ENCODE measurements at places on chromosomes 4 and X.
A peak's percentile ranks its signal among the peaks of the same experiment; 100 is the strongest.

DNA sequence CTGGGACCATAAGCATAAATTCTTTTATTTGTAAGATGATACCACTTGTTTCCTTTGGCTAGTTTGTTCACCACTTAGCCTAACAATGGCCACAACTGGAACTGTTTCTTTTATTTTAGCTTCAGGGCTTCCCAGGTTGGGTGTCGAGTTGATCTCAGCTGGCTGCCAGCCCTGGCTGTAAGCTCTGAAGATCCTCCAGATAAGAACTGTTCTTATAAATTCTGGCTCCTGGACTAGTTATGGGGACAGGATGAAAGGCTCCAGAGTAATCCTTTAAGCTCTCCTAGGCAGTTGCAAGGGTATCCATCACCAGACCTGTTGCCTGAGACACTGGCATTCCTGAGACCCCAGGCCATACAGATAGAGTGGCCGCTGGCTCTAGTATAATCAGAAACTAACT, 129.4 kb upstream of the ACSL4 start:
- no peak for DNase-seq

GRCh38 chr4:181524499-181524898, 718.7 kb upstream of the TENM3 start:
- no peak for DNase-seq

DNA sequence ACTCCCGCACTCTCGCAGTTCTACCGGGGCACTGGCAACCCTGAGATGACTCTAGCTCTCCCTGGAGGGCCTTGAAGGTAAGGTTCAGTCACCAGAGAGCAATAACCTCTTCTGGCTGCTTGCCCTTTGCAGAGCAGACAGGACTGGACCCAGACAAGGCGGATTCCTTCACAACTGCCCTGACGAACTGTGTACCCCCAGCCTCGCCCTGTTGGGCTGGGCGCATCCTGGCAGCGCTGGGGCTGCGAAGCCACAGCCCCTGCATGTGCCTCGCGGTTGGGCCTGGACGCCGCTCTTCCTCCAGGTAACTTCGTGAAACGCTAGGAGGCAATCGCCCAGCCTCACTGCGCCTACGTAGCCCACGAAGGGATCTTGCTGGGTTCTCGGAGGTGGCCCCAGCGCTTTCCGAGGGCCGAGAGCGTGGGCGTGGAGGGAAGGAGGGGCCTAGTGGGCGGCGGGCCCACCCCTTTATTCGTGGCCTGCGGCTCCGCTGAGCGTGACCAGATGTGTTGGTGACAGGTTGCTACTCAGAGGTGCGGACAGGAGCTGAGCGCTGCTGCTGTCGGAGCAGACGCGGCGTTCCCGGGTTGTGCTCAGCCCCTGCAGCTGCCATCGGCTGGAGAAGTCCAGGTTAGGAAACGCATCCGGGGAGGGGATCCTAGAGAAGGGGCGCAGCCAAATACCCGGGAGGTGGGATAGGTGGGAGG, 1.9 kb upstream of the MAMLD1 start:
- DNase-seq: no peak

- DNase-seq: no peak
Observed at GRCh38 chr4:139824882-139825522, 159.4 kb downstream of the MGST2 start.

DNA sequence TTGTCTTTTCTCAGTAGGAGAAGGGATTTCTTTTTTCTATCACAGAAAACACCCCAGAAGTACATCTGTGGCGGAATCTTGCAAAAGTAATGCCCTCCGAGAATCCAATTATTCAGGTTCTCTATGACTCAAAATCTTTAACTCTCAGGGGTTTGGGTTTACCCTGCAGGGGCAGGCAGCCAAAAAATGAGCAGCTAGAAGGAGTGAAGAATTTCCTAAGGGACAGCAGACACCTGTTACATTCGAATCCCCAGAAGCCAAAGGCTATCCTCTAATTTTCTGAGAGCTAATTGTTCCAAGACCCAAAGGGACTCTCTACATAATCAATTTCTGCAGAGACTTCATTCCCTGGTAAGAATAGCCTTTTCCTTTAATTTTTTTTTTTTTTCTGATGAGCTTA, 27.5 kb upstream of the CBR4 start:
- DNase-seq: no peak

DNA sequence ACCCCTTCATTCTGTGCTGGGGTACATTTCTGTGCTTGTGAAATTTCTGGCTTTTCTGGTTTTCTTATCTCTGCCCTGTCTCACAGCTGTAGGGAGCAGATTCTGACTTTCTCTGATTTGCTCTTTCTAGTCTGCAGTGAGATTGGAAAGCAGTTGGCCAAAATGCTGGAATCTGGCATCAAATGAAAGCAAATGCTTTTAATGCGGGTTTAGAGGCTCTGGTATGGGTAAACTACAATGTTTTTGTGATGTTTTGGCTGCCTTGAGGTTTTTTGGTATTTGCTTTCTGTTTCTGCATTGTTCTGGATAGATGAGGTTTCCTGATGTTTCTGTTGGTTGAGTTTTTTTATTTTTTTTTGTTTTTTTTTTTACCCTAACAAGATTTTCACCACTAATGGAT, 23.8 kb downstream of the SMIM20 start:
- no peak for DNase-seq

DNA sequence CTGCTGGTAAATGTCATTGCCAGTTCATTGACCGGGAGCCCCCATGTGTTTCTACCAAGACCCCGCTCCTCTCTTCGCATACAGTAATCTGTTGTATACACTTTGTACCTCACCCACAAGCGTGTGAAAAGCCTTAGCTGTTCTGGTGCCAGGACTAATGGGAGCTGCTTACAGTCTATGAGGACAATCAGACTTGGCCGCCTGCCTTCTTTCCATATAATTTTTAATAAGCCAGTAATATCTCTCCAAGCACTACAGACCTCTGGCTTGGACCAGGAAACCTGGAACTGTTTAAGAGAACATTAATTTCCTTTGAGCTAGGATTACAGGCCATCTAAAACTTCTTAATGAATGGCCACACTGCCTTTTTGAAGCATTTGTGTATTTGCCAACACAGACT, 149.7 kb upstream of the MSX1 start:
- DNase-seq: no peak

DNA sequence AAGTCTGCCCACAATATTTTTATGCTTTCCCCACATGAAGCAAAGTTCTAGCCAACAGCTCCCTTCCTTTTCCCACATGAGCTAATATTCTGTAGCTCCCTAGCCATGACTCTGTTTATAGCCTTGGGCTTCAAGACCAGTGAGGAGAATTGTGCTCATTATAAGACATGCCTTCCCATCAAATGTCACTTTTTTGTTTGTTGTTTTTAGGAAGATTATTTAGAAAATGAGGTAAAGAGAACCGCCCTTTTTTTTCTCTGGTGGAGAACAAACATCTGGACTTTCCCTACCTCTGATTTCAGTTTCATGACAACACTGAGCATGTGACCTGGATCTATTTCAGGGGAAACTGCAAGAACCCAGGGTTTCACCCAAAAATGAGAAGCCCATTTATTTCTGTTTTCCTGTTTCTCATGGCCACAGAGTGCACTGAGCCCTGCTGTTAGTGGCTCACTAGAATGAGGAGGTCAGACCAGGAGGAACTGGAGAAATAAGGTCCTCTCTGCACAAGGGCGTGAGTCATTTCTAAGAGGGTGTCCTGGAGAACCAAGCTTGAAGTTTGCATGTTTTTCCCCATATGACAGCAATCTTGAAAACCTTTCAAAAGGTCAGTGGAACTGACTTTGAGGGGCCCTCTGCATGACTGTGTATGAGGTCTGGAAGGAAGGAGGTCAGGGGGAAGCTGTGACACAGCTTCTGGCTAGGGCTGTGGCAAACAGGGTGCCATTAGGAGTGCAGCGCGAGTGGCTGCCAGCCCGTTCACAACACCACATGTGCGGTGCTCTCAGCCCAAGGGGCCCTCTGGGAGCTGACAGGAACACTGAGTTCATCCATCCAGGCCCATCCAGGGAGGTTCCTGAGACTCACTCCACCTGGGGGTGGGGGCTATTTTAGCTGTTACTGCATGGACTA, 55.2 kb downstream of the CHST7 start:
- DNase-seq: peak; percentile 65

DNA sequence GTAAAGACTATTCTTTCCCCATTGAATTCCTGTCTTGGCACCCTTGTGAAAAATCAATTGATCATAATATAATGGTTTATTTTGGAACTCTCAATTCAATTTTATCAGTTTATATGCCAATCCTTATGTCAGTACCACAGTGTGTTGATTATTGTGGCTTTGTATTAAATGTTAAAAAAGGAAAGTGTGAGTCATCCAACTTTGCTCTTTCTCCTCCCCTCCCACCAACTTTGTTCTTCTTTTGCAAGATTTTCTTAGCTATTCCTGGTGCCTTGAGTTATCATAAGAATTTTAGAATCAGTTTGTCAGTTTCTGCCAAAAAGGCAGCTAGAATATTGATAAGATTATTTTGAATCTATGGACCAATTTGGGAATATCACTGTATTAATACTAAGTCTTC, 11.2 kb upstream of the RNF175 start:
- DNase-seq: no peak

DNA sequence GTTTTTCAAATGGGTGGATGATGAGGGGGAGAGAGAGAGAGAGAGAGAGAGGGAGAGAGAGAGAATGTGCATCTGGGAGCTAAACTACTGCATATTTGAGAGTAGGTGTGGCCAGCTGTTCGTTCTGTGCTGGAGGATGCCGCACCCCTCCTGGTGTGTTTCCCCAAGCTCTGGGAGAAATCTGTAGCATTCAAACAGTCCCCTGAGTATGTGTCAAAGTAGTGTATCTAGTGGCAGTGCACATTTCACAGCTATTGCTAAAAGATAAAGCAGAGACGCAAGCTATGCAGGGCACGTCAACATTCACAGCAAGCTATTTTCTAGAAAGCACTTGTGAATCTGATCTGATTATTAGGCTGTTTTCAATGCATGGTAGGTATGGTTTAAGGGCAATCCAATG, 83.5 kb upstream of the LIMCH1 start:
- DNase-seq: no peak

DNA sequence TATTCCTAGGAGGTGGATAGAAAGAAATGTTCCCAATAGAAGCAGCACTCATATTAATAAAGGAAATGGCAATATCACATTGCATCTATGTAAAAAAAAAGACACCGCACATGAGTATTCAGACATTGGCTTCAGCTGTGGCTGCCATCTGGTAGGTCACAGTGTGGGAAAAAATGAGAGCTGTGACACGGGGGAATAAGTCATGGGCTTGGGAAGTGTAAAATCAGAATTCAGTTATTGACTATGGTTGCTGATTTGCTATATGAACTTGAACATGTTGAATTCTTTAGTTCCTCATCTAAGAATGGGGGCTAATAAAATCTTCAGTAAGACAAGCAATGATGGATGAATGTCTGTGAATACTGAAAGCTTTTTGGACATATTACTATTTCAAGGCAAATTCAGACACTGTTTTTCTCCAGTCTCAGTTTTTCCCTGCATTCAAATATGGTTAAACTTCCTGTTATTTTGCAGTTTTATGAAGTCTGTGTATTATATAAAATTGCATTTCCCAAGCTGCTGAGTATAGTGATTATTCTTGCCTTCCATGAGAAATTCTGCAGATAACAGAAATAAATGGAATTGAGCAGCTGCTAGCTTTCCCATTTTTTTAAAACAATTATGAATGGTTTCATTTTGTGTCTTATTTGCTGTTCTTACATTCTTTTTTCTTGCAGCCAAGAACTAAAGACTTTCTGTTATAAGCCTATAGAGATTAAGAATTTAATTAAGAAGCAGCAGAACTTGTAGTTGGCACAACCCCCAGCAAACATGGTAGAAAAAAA, 221.0 kb downstream of the ANKRD50 start:
- no peak for DNase-seq

- peak; percentile 88 for DNase-seq
Observed at GRCh38 chrX:40996886-40997530, 88.2 kb upstream of the USP9X start.
